Hematopoietic multipotent progenitor cell treated with erythropoietin and hydrocortisone succinate and interleukin-3 and kit ligand, for 6 days (in vitro differentiated cells): ENCODE measurements at places on chromosomes 2 and 18.

DNA sequence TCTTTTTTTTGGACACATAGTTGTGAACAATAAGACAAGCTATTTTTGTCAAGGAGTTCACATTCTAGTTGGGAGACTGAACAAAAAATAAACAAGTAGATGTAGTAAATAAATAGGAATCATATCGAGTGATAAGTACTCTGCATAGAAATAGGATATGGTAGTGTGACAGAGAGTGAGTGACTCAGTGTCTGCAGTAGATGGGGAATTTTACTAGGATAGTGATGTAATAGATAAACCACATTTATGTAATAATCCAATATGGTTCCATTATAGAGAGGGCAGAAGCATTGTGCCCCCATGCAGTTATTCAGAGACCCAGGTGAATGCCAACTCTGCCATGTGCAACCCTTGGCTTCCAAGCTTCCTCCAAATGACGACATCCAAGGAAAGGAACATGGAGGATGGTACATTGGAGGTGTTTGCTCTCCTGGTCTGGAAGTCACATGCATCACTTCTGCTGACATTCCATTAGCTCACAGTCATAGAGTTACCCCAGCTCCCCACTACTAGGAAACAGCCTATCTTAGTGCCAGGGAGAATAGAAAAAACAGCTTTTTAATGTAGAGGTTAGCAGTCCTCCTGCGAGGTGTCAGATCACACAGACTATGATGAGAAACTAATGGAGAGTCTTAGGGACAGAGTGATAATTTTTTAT, 595.4 kb downstream of the NYAP2 start:
- no peak for DNase-seq

- no peak for DNase-seq
Observed at GRCh38 chr2:179606141-179606540, 255.3 kb downstream of the ZNF385B start.

GRCh38 chr2:190791976-190792575, 88.5 kb upstream of the GLS start:
- DNase-seq, result no peak

DNA sequence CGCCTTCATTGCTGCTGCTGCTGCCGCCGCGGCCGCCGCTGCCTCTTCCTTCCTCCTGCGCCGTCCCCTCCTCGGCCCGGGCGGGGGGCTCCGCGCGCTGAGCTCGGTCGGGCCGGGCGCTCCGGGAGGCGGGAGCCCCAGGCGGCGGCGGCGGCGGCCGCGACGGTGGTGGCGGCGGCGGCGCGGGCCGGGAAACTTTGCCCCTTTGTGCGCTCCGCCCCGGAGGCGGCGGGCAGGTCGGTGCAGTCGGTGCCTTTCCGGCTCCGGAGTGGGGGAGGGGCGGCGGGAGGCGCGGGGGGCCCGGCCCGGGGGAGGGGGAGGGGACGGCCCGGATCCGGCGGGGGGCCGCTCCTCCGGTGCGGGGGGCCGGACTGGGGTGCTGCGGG, 205 bp downstream of the TET3 start:
- peak; percentile 62 for DNase-seq

- DNase-seq, result no peak
Observed at GRCh38 chr2:166000401-166000800, 46.8 kb upstream of the TTC21B start.

DNA sequence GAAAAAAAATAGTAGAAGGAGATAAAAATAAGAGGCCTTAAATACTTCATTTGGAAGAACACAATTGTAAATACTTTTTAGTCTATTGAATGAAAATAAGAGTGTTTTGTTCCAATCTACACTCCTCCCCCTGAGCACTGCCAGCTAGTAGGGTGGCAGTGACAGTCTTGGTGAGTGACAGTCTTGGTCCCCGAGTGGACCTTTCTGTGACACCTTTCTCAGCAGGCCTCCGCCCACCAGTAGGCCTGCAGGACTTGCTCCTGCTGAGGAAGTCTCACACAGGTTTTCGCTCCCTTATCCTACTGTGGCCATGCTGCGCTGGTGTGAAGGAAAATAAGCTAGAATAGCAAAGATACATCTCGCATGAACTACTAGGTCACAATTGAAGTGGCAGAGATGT, 666.8 kb downstream of the NR4A2 start:
- DNase-seq, result no peak

GRCh38 chr18:48481092-48481491, 57.7 kb upstream of the CTIF start:
- DNase-seq, result no peak

DNA sequence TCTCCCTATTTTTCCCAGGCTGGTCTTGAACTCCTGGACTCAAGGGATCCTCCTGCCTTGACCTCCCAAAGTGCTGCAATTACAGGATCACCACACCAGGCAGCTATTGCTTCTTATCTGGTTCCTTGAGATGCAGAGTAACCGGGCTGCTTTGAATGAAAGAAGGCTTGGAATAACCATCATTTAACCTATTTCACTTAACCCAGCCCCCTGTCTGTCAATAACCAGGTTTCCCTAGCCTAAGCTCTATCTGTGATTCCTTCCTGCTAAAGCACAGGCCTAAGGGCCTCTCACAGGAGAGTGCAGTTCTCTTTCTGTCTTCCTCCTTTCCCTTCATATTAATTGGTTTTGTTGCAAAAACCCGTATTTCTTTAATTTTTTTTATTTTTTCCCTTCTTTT, 393.5 kb upstream of the RAB12 start:
- no peak for DNase-seq

DNA sequence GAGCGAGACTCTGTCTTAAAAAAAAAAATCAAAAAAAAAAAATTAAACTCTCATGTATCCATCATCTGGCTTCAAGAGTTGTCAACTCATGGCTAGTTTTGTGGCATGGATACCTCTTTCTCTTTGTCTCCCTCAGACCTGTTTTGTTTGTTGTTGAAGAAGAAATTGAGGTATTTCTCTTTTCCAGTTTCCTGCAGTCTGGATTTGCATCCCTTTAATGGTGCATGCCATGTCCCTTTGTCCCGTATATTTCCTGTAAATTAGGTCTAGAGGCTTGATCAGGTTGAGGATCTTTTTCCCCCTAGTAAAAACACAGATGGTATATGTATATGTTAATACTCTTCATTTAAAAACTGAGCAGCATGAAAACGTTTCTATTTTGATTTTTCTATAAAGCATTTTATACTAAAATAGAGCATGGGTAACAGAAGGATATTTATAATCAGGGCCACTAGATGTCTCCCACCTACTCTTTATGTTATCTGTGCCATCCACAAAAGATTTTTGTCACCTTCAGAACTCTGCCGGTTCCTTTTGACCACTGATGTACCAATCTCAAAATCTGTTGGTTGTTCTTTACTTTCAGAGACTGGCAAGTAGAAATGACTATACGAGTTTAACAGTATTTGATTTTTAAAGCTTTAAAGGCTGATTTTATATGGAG, 80.1 kb downstream of the GALNT1 start:
- DNase-seq, result peak; percentile 30

DNA sequence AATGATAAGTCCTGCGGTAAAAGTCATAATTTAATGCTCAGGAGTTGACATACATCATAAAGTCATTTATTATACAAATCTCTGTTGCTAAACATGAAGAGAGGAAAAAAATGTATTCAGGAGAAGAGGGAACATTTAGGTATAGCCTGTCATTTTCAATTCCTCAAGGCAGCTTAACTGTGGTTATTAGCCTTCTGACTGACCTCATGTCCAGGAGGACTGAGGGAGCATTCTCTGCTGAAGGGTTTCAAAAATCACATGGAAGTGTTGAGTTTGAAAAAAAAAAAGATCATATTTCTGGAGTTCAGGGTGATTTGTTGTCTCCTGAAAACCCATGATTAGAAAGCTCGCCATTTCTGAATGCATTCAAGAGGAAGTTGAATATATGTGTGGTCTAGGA, 1371.1 kb upstream of the LRRTM1 start:
- peak; percentile 10 for DNase-seq

GRCh38 chr2:221635949-221636348, 63.8 kb upstream of the EPHA4 start:
- DNase-seq, result no peak
